GM19239 (cell line): ENCODE measurements at places on chromosomes 1 and 21.

DNA sequence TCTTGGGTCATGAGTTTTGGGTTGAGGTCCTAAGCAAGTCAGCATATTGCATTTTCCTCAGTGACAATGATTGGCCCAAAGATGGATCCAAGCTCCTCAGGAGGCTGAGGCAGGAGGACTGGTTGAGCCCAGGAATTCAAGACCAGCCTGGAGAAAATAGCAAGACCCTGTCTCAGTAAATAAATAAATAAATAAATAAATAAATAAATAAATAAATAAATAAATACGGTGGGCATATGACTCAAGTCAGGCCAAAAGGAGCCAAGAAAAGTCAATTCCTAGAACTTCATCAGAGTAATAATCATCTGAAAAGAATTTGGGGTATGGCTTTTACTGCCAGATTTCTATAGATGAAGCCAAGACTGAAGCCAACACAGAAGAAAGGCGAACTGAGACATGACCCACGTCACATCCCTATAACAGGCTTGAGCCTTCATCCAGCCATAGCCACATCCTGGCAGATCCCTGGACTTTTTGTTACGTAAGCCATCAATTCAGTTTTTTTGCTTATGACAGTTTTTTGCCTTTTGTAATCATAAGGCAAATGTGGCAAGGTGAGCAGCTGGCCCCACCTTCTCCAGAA is 88.5 kb upstream of the NFASC start:
- no peak for DNase-seq

DNA sequence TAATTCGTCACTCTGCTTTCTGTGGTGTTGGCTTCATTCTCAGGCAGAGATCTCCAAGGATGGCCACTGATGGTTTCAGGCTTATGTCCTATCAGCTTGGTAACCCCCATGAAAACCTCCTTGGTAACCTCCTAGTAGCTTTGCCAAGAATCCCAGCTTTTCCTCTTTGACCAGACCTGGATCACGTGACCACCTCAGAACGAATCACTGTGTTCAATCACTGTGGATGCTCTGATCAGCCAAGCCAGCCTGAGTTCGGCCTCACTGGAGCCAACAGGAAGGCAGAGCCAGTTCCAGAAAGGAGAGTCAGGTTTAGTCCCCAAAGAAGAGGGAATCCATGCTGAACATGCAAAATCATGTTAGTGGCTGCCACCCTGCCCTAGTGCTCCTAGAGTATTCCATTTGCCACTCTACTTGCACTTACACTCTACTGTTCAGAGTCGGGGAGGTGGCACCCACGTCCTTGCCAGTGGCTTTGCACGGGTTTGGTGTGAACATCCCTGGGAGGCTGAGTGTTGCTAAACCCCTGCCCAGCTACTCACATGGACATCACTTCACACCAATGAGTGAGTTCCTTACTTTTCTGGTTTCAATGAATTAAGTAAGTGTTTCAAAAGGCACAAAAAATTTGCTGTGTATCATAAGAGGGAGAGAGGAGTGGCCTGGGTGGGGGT is 33.5 kb upstream of the SSBP3 start:
- no peak for DNase-seq

DNA sequence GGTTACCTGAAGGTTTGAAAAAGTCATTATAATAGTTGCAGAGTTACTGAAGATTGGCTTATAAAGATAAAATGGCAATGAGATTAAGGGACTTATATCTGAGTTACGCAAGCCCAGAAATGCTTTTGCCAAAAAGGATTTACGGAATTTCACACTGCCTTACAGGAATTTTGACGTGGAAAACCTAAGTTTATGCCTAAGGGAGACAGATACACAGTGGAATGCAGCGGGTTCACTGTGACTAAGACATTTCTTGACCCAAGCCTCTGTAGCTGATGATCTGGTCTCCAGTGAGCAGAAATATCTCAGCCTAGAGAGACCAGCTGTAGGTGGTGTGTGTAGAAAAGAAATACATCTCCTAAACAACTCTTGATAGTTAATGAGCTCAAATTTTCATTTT is 10.1 kb upstream of the EXO1 start:
- DNase-seq, result no peak

DNA sequence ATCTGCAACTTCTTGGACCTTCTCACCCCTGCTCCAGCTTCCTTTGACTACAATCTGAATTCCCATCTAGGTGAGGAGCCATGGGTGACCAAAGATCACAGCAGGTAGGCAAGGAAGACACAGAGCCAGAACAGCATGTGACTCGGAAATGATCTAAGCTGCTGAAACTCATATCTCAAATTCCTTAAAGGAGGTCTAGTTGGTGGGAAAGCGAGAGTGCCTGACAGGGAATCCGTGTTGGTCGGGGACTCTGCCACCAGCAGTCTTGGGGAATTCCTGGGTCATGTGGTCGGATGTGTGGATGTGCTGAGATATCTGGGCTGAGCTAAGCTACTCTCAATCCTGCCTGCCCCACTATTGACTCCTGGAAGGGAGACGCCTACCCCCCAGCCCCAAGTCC is 3.2 kb upstream of the NUAK2 start:
- no peak for DNase-seq

DNA sequence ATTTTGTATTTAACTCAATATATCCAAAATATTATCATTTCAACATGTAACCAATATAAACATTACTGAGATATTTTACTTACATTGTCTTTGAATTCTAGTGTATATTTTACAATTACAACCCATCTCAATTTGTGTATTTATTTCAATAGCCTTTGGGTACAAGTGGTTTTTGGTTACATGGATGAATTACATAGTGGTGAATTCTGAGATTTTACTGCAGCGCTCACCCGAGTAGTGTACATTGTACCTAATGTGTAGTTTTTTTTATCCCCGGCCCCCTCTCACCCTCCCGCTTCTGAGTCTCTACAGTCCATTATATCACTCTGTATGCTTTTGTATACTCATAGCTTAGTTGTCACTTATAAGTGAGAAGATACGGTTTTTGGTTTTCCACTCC is 117.0 kb upstream of the GALNT2 start:
- DNase-seq, result no peak
